Naive thymus-derived CD4-positive, alpha-beta T cell (primary cell): ENCODE measurements at places on chromosomes 4 and X. TPM values are rescaled to one million over a fixed set of nuclear protein-coding genes. Genes with fewer than 3 reads are reported as not detected.

The LIMCH1 gene
- 1.2 TPM for total RNA-seq

The ZFP92 gene
- 0.24 TPM for total RNA-seq

The C4orf51 gene
- not detected in 2 replicates for total RNA-seq

The SFRP2 gene
- total RNA-seq: not detected

The PARM1 gene
- total RNA-seq: not detected in 2 replicates

The PRR32 gene
- total RNA-seq: not detected in 2 replicates

The S100G gene
- total RNA-seq: not detected

The SPANXN3 gene
- total RNA-seq: not detected

The MAP7D2 gene
- 0.22 TPM for total RNA-seq

The SMIM10 gene
- 0.23 TPM in 1 of 2 replicates, not detected in the other for total RNA-seq

The USP17L10 gene
- not detected for total RNA-seq

The PDZD11 gene
- 10.8 TPM for total RNA-seq

The SLC25A5 gene
- 97.1 TPM for total RNA-seq

The STS gene
- total RNA-seq: 1.4 and 1.8 TPM in 2 replicates

- no peak for DNase-seq
Observed at GRCh38 chr4:63563288-63564014, 845.8 kb downstream of the TECRL start.

DNA sequence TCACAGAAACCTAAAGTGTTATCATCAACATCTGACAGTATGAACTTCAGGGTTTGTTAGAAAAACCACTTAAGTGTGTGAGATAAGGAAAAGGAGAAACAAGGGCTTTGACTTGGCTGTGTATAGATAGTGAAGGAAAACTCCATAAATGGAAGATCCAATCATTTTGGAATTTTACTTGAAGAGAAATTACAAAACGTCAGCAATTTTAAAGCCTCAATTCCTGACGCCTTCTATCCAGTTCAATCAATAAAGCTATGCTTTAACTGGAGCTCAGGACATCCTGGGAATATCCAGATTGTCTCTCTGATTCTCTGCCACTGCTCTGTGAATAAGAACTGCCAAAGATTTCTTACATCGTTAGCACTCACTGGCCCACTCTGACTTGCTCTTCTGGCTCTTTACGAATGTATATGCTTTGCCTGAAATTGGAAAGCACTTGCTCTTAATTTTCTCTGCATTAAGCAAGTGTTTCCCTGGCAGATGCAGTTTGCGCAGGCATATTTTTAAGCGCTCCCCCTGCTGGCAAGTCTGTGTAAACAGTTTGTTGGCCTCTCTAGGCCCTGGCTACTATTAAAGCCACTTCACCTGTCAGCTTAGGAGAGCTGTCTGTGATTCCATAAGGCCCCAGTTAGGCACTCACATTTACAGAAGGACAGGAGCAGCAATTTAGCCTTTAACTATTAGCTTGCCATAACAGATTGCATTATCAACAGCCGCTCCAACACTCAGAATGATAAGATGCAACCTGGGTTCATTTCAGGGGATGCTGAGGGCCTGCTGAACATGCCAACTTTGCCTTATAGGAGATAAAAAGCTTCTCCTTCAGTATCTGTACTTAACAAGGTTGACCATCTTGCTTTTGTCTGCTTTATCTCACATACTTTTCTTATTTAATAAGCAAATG, 251.4 kb upstream of the DDX53 start:
- peak; percentile 44 for DNase-seq

DNA sequence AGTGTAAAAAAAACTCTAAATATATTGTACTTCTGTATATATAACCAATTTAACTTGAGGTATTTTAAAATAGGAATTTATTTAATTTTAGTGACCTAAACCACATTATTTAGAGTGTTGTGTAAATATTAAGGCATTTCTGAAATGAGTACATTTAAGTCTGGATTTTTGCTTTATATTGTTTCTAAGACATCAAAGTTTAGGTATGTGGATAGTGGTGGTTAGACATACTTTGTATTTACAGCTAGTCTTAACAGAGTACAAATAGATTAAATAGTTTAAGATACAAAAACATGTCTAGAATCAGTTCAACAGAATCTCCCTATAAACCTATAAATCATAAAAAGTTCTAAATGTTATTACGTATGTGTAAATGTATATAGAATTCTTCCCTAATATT, 588.5 kb downstream of the TRIML1 start:
- DNase-seq: no peak

GRCh38 chr4:7160439-7160838, 31.9 kb upstream of the SORCS2 start:
- no peak for DNase-seq

DNA sequence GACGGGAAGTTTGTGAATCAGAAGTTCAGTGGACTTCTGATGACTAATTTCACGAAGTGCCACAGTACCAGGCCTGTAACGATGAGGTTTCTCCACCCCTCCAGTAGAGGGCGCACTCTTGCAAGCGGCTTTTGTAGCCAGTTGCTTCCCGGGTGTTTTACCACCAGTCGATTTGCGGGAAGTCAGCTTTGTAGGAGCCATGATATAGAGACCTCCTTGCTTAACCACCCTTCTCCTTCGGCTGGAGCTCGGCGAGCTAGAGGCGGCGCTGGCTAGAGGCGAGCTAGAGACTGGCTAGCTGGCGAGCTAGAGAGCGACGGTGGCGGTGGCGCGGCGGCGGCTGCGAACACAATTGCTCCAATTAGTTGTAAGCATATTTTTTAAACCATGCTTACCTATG, 72.0 kb downstream of the IL1RAPL1 start:
- no peak for DNase-seq

GRCh38 chr4:57064811-57065711, 45.1 kb downstream of the IGFBP7 start:
- no peak for DNase-seq

GRCh38 chr4:153346563-153346962, 2.1 kb downstream of the MND1 start:
- no peak for DNase-seq

- peak; percentile 9 for DNase-seq
Observed at GRCh38 chrX:103254171-103254824, 657 bp downstream of the TCEAL8 start.

GRCh38 chr4:156999175-156999517, 27.5 kb upstream of the PDGFC start:
- no peak for DNase-seq

DNA sequence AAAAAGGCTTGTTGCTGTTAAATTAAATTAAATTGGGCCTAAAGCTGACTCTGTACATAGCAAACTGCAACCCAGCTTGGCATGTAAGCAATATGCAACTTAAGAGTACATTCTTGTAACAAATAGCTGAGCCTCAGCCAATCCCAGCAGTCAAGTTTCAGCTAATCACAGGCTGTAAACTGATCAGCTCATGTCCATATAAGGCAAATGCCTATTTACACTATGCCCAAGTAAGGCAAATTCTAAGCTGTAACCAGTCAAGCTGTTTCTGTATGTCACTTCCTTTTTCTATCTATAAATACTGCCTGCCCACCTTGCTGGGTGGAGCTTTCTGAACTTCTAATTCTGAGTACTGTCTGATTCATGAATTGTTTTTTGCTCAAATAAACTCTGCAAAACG, 429.1 kb upstream of the FTHL17 start:
- no peak for DNase-seq

GRCh38 chr4:36209941-36210649, 34.2 kb downstream of the ARAP2 start:
- DNase-seq: no peak

- no peak for DNase-seq
Observed at GRCh38 chr4:92231511-92231910, 72.3 kb upstream of the GRID2 start.

- DNase-seq: peak; percentile 33
Observed at GRCh38 chrX:15854080-15854655, 445 bp downstream of the AP1S2 start.

DNA sequence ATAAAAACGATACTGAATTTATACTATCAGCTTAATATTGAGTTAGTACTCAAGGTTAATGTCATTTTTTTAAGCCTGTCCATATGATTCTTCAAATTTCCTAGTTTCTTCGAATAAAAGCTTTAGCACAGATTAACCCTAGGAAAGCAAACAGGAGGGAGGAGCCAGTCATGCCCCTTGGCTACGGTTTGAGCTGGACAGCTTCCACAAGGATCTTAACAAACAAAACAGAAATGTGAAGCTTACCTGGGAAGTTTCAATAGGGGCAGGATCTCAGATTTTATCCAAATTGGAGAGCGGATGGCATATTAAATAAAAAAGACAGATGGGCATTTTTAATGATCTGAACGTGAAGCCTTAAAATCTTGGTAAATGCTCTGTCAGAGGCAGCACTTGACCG, 2.3 kb downstream of the NWD2 start:
- DNase-seq: no peak

- DNase-seq: no peak
Observed at GRCh38 chrX:1686642-1687041, 71.8 kb downstream of the ASMT start.

DNA sequence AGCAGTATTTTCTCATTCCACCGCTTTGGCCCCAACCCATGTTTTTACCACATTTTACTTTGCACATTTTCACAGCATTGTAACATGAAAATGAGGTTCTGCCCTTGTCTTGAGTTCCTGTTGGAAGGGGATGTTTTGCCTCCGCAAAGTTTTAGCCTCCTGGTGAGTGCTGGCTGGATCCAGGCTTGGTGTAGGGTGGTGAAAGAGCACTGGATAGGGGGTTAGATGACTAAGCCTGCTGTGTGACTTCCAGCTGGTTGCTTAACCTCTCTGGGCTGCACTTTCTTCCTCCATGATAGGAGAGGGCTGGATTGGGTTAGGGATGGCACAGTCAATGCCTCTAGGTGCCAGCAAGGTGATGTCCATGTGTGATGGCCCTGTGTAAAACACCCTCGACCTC, 28.9 kb downstream of the CYTL1 start:
- DNase-seq: no peak

GRCh38 chrX:129823115-129823514, 20.6 kb downstream of the ZDHHC9 start:
- peak; percentile 61 for DNase-seq

- DNase-seq: no peak
Observed at GRCh38 chr4:47729131-47729680, 108.7 kb downstream of the CORIN start.

GRCh38 chrX:19824603-19825002, 62.8 kb downstream of the SH3KBP1 start:
- no peak for DNase-seq

GRCh38 chrX:85992811-85993229, 54.5 kb downstream of the CHM start:
- no peak for DNase-seq

- no peak for DNase-seq
Observed at GRCh38 chr4:92528541-92528940, 224.8 kb downstream of the GRID2 start.

DNA sequence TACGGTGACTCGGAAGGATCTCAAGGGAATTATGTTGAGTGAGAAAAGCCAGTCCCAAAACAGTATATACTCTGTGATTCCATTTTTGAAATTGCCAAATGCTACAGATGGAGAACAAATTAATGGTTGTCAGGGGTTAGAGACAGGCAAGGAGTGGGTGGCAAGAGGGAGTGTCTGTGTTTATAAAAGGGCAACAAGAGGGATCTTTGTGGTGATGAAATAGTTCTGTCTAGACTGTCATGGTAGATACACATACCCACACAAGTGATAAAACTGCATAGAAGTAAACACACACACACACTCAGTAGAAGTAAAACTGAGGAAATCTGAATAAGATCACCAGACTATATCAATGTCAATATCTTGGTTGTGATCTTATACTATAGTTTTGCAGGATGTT, 92.7 kb downstream of the CD99L2 start:
- no peak for DNase-seq

- no peak for DNase-seq
Observed at GRCh38 chr4:39097290-39097689, 35.3 kb downstream of the KLHL5 start.

DNA sequence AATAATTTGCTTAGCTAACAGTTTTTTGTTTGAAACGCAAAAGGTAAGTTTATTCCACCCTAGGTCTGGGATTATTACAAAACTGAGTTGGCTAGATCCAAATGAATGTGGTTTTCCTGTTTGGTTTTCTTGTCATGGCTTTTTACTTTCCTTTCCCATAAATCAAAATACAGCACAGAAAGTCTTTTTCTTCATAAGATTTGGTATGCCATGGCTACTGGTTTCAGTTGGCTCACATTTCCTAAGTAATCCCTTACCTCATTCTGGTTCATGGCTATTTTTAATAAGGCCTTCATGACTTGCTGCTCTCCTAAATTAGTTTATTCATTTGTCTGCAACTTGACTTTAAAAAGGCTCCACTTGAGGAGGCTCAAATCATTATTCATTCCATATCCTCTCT, 12.9 kb upstream of the PAK3 start:
- DNase-seq: no peak

DNA sequence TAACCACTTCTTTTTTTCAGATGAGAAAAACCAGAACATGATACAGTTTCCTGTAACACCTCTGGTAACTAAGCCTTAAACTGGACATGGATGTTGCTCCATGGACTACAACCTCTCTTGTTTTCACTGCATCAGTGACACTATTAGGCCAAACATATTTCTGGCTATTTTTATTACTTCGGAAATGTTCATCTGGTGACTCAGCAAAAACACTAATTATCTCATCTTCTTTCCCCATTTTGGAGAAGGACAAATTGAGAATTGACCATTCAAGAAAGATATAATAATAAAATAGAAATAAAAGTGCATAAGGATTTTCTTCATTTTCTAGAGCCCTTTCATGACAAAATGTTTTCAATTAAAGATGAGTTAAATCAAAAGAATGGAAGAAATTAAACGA, 361.9 kb upstream of the TECRL start:
- DNase-seq: no peak
